ENCODE measurements at places on chromosomes 5 and 9.

- no peak for DNase-seq
Observed at GRCh38 chr5:76014005-76014404, 69.2 kb upstream of the SV2C start.

GRCh38 chr9:2967766-2968165 lies 123.9 kb upstream of the PUM3 start:
- no peak for DNase-seq

- no peak for DNase-seq
Observed at GRCh38 chr5:133386662-133387061, 225.7 kb downstream of the FSTL4 start.

GRCh38 chr9:106936680-106937079 lies 73.7 kb downstream of the ZNF462 start:
- DNase-seq, result no peak

- no peak for DNase-seq
Observed at GRCh38 chr5:164809821-164810220, 1304.4 kb downstream of the MAT2B start.

DNA sequence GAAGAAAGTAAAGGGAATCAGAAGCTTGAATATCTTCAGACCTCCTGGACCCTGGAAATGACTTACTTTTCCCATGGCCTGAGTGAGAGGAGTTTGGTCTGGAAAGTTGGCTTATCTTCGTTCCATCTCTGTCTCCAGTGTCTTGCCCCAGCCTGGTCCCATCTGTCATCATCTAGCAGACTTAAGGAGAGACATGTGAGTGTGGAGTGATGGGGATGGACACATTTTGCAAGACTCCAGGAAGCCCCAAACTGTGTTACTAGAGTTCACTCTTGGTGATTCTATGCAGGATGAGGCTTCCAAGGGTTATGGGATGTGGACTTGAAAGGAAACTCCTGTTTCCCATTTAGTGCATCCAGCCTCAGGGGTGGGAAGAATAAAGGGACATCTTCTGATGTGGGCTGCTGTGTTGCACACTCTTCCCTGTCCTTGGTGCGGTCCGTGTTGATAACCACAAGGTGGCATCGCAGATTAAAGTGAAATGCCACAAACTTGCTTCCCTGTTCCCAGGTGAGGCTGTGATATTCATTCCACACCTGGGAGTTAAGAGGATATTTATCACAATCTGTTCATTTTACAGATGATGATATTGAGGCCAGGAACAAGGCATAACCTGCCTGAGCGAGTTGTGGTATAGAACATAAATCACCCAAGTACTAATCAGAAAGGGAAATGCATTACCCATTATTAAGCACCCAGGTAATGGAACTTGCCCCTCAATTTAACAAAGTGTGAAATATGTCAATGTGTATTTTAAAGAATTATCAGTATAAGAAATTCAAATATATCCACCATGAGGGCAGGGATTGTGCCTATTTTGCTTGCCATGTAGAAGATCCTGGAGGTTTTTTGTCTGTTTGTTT lies 269.9 kb upstream of the PAPPA start:
- peak; percentile 50 for DNase-seq

DNA sequence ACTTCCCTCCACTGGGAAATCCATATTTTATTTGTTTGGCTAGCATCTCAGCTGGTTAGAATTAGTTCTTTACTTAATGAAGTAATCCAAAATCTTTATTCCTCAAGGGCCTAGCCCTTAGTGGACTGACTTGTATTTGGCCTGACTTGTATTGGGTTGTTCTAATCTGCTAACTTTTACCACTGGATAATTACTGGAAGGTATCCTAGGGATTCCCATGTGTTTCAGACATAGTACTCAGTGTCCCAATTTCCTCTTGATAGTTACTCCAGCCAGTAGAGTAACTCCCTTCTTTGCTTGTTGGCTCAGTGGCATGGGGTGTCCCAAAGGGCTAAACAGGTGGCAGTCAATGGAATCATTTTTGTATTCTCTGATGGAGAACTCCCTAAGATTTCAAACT lies 156.0 kb downstream of the DCP2 start:
- DNase-seq, result no peak

- no peak for DNase-seq
Observed at GRCh38 chr5:95917207-95917606, 44.4 kb downstream of the ELL2 start.

DNA sequence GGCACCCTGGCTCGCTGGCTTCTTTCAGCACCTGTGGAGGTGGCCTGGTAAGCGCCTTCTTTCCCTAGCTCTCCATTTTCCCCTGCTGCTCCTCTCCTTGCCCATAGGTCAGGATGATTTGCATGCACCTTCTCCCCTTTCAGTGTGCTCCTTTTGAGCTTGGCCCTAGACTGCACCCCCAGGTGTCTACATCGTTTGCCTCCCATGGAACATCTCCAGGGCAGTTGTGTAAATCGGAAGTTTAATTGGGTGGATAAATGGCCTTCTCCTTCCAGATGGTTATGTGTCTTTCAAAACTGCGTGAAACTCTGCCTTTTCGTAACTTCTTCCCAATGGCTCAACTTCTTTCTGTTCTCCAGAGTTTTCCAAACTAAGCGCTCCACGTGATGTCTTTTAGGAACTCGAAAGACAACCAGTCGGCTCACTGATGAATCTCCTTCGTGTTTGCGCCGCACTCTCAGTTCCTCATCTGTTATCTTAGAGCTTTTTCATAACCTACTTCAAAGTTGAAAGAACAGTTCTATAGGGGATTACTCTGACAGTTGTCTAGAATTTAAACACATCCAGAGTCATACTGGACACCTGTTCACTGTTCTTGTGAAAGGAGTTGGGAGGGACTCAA lies 1.7 kb downstream of the ADAMTS19 start:
- DNase-seq, result no peak

DNA sequence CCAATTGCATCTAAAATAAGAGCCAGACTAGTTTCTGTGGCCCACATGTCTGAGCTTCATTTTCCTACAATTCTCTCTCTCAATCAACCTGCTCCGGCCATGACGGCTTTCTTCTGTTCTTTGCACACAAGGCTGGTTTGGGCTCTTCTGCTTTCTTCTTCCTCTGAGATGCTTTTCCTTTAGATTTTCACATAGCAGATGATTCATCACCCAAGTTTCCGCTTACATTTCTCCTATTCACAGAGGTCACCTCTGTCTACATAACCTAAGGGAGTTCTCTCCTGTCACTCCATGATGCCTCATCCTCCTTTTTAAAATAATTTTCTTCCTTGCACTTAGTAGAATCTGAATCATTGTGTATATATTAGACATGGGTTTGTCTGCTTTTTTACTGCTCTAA lies 334.6 kb upstream of the TUSC1 start:
- DNase-seq, result no peak

- no peak for DNase-seq
Observed at GRCh38 chr9:93288891-93289883, 105.2 kb downstream of the WNK2 start.

DNA sequence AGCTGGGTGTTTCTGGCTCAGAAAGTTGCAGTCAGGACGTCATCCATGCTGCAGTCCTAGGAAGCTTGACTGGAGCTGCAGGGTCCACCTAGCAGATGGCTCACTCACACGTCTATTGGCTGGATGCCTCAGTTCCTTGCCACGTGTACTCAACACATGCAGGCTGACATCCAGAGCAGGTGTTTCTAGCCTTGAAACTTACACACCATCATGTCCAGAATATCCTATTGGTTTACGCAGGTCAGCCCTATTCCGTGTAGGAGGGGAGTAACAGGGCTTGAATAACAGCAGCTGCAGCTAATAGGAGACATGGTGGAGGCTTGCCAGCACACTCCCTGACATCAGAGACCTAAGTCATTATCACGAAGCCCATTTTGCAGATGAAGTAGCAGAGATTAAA lies 473.5 kb downstream of the ACTL7B start:
- peak; percentile 84 for DNase-seq

DNA sequence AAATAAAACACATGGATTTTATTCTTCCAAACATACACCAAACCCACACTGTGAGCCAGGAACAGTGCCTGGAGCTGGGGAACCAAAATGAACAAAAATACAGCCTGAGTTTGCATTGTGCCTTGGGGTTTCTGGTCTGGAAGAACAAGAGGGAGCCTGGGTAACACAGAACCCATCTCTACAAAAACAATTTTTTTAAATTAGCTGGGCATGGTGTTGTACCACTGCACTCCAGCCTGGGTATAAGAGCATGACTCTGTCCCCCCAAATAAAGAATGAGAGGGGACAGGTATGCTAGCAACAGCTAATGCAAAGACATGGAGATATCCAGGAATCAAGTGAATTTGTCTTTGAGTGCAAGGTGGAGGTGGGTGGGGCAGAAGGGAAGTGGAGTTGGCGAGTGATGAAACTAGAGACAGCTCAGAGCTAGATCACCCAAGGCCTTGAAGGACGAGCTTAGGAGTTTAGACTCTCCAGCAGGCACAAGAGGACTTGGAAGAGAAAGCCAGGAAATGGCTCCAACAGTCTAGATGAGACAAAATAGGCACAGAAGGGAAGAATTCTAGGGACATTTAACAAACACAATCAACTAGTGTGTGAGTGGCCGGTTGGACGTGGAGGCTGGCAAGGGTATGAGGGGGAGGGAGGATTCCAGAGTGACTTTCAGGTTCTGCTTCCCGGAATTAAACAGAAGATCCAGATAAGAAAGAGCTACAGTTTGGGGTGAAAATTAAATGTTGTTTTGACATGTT lies 47.4 kb downstream of the FNBP1 start:
- no peak for DNase-seq

- peak; percentile 61 for DNase-seq
Observed at GRCh38 chr5:33936004-33936380, 194 bp upstream of the RXFP3 start.

GRCh38 chr5:111550282-111551020 lies 38.1 kb upstream of the STARD4 start:
- DNase-seq, result peak; percentile 80

DNA sequence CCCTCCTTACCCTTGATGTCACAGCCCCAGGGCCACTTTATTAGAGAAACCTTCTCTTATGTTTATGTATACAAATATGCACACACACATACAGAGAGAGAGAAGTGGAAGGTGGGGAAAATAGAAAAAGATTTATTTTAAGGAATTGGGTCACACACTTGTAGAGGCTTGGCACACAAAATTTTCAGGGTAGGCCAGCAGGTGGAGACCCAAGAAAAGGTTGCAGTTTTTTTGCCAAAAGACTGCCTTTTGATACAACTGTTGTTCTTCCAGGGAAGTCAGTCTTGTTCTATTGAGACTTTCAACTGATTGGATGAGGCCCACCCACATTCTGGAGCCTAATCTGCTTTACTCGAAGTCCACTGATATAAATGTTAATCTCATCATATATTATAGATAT lies 131.1 kb upstream of the PPP1R2B start:
- DNase-seq, result no peak

GRCh38 chr5:38853753-38854470 lies 8.1 kb downstream of the OSMR start:
- DNase-seq, result no peak

DNA sequence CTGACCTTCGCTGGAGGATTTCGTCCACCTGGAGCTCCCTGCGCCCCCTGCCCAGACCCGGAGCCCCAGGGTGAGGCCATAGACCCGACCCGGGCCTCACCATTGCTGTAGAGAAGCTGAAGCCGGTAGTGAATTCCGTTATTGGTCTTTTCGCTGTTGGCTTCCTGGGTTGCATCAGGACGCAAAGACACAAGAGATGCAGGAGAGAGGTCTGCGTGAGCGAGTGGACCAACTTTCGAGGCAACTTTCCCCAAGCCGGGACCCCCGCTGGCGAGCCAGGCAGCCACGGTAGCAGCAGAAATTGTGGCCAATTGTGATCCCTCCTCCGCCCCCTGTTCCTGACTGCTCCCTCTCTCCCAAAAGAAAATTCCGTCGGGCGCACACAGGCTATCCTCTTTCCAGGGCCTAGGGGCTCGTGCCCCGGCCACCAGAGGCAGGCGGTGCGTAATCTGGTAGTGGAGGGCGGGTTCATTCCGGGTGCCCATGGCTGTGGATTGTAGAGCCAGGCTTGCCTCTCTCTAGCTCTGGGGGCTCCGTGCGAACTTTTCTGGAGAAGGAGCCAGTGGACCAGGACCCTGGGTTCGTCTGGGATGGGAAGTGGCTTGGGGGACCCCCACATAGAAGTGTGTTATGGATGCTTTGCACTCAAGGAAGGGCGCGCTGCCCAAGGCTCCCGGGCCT lies 3.3 kb downstream of the EBF1 start:
- DNase-seq, result no peak

DNA sequence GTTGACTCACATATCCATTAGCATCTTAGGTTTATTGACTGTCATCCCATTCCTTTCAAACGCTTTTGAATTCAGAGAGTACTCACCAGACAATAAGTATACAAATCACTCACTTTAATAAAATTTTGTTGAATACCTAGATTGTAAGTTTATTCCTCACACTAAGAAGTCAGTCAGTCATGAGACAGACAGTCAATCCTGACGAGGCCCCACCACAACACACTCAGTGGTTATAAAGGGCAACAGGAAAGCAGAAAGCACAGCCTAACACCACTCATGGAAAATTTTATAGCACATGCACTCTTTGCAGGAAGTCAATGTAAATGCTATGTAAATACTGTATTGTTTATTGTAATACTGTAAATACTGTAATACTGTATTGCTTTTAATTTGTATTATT lies 176.3 kb upstream of the PTGER4 start:
- no peak for DNase-seq
